ENCODE measurements at places on chromosomes 5 and 9.

DNA sequence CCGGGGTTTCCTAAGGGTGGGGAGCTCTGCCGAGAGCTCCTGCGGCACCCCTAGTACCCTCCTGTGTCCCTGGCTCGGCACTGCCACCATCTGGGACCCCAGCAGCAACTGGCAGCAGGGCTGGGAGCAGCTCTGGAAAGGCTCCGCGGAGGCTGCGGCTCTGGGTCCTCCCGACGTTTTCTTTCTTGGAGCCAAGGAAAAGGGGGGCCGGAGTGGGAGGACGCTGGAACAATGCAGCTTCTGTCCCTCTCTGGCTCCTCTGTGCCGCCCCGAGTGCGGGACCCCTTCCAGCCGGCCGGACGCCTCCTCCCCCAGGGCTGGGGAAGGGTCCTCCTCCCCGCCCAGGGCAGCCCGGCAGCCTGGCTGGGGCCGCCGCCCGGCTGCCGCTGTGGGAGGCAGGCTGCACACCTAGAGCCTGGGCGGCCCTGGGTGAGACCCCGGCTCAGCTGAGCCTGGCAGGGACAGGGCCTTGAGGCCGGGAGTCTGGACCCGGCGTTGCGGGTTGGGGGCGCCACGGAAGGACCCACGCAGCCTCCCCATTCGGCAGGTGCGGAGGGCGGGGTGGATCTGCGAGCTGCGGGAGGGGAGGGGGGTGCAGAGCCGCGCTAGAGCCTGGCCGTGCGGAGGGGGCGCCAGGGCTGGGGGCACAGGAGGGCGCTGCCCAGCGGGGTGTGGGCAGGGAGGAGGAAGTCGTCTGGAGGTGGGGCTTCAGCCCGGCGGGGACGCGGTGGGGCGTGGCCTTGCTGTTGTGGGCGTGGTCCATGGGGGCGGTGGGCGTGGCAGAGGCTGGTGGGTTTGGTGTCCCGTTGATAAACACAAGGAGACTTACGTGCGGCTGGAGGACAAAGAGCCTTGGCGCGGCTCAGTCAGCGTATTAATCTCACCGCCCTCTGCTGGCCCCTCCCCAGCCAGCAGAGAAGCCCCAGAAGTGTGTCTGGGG lies 15.1 kb downstream of the GPSM1 start:
- H3K4me1 ChIP-seq = no peaks in the 10 kb centered on the region
- H3K27ac ChIP-seq = no peak overlapping the region
- no peaks in the 10 kb centered on the region for H3K27me3 ChIP-seq
- peak; percentile 79 for DNase-seq
- H3K36me3 ChIP-seq = no peaks in the 10 kb centered on the region

GRCh38 chr9:18569941-18570630 lies 96.1 kb downstream of the ADAMTSL1 start:
- H3K4me3 ChIP-seq = no peak overlapping the region
- no peak for DNase-seq
- no peak overlapping the region for H3K27ac ChIP-seq
- H3K27me3 ChIP-seq = peaks cover 1% of the 10 kb centered on the region
- H3K36me3 ChIP-seq = no peaks in the 10 kb centered on the region
- H3K4me1 ChIP-seq = no peaks in the 10 kb centered on the region

- no peak overlapping the region for H3K27ac ChIP-seq
- H3K36me3 ChIP-seq = no peaks in the 10 kb centered on the region
- no peak for DNase-seq
- H3K4me3 ChIP-seq = no peak overlapping the region
- H3K4me1 ChIP-seq = peaks cover 16% of the 10 kb centered on the region
- no peaks in the 10 kb centered on the region for H3K27me3 ChIP-seq
Measured at GRCh38 chr5:82821846-82822633, 255.2 kb downstream of the TMEM167A start.

DNA sequence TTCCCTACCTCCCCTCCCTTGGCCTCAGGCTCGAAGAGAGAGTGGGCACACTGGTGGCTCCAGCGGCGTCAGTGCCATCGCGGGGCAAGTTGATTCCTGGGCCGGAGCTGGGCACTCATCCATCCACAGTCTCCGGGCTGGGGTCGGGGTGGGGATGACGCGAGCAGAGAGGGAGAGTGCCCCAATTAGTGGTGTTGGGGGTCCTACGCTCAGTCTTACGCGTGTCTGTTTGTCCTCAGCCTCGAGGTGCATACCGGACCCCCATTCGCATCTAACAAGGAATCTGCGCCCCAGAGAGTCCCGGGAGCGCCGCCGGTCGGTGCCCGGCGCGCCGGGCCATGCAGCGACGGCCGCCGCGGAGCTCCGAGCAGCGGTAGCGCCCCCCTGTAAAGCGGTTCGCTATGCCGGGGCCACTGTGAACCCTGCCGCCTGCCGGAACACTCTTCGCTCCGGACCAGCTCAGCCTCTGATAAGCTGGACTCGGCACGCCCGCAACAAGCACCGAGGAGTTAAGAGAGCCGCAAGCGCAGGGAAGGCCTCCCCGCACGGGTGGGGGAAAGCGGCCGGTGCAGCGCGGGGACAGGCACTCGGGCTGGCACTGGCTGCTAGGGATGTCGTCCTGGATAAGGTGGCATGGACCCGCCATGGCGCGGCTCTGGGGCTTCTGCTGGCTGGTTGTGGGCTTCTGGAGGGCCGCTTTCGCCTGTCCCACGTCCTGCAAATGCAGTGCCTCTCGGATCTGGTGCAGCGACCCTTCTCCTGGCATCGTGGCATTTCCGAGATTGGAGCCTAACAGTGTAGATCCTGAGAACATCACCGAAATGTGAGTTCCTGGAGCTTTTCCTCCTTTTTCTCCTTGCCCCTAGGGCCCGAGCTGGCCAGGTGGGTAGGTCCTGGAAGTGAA lies 861 bp downstream of the NTRK2 start:
- DNase-seq = no peak
- H3K4me3 ChIP-seq = no peak overlapping the region
- H3K36me3 ChIP-seq = no peaks in the 10 kb centered on the region
- no peak overlapping the region for H3K27ac ChIP-seq
- H3K4me1 ChIP-seq = peaks cover 15% of the 10 kb centered on the region
- H3K27me3 ChIP-seq = peaks cover 64% of the 10 kb centered on the region

DNA sequence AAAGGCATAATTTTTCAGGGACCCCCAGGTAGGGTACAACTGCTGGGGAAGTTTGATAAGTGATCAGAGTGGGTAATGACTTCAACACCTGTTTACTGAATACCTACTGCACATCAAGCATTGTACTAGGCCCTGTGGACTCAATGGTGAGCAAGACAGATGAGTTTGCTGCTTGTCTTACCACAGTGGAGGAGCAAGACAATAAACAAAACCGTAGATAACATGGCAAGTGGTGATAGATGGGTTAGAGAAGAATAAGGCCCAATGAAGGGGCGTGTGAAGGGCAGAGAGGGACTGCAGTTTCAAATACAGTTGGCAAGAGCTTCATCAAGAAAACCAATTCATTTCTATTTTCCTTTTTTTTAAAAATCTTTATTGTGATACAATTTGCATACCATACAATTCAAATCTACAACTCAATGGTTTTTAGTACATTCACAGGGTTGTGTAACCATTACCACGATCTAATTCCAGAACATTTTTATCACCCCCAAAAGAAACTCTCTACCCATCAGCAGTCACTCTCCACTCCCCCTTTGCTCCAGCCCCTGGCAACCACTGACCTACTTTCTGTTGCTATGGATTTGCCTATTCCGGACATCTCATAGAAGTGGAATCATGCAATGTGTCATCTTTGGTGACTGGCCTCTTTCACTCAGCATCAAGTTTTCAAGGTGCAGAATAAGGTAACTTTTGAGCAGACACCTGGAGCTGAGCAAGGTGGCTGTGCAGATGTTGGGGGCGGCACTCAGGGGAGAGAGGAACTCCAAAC lies 31.9 kb upstream of the HAND1 start:
- H3K4me3 ChIP-seq = no peak overlapping the region
- peaks cover 34% of the 10 kb centered on the region for H3K27me3 ChIP-seq
- H3K36me3 ChIP-seq = no peaks in the 10 kb centered on the region
- H3K27ac ChIP-seq = no peak overlapping the region
- peaks cover 16% of the 10 kb centered on the region for H3K4me1 ChIP-seq

- no peak overlapping the region for H3K27ac ChIP-seq
- no peaks in the 10 kb centered on the region for H3K4me1 ChIP-seq
- DNase-seq = no peak
- H3K4me3 ChIP-seq = no peak overlapping the region
- peaks cover 44% of the 10 kb centered on the region for H3K27me3 ChIP-seq
Measured at GRCh38 chr5:141760193-141760592, 78.2 kb upstream of the ARAP3 start.

DNA sequence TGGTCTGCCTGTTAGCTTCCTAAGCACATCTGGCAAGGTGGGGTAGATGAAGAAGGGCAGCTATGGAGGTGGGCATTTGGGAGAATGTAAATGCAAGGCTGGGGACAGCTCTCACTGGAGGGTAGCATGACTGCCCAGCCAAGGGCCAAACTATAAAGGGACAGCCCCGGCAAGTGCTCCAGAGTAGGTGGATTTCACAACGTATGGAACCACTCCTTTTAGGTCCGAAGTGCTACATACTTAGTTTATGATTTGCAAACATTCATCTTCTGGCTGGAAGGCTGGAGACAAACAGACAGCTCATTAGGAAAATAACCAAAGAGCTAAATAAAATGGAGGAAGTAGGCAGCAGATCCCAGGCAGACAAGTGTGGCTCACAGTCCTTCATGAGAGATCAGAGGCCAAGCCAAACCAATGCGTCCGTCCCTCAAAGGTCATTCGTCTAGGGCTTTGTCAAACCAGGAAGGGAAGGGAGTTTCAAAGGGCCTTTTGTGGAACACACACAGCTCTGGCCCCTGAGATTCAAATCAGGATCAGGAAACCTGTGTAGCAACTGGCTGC lies 42.5 kb upstream of the GLRX start:
- no peaks in the 10 kb centered on the region for H3K36me3 ChIP-seq
- H3K4me1 ChIP-seq = peaks cover 92% of the 10 kb centered on the region
- no peaks in the 10 kb centered on the region for H3K27me3 ChIP-seq
- H3K27ac ChIP-seq = no peak overlapping the region

GRCh38 chr5:109994135-109994534 lies 304.4 kb downstream of the MAN2A1 start:
- peaks cover 2% of the 10 kb centered on the region for H3K27me3 ChIP-seq
- H3K27ac ChIP-seq = no peak overlapping the region
- H3K36me3 ChIP-seq = no peaks in the 10 kb centered on the region
- DNase-seq = no peak
- H3K4me1 ChIP-seq = no peaks in the 10 kb centered on the region
- H3K4me3 ChIP-seq = no peak overlapping the region

- no peak for DNase-seq
- H3K27ac ChIP-seq = no peak overlapping the region
- H3K36me3 ChIP-seq = no peaks in the 10 kb centered on the region
- peaks cover 21% of the 10 kb centered on the region for H3K4me1 ChIP-seq
Measured at GRCh38 chr5:96339862-96340261, 93.2 kb downstream of the PCSK1 start.

GRCh38 chr9:134210908-134211810 lies 46.8 kb upstream of the RNU6ATAC start:
- DNase-seq = no peak
- H3K27me3 ChIP-seq = no peaks in the 10 kb centered on the region
- no peaks in the 10 kb centered on the region for H3K4me1 ChIP-seq
- no peak overlapping the region for H3K27ac ChIP-seq
- H3K36me3 ChIP-seq = no peaks in the 10 kb centered on the region

- H3K36me3 ChIP-seq = no peaks in the 10 kb centered on the region
- no peaks in the 10 kb centered on the region for H3K27me3 ChIP-seq
- H3K4me1 ChIP-seq = no peaks in the 10 kb centered on the region
- H3K4me3 ChIP-seq = no peak overlapping the region
- H3K27ac ChIP-seq = no peak overlapping the region
Measured at GRCh38 chr5:142248853-142249462, 75.9 kb downstream of the SPRY4 start.

- peak overlapping the region; percentile 73 for H3K4me3 ChIP-seq
- H3K27ac ChIP-seq = peak overlapping the region; percentile 92
- H3K4me1 ChIP-seq = peaks cover 94% of the 10 kb centered on the region
- DNase-seq = no peak
Measured at GRCh38 chr9:120893611-120894307, 16.8 kb upstream of the PHF19 start.

GRCh38 chr5:169161022-169161680 lies 139.8 kb downstream of the SLIT3 start:
- no peaks in the 10 kb centered on the region for H3K27me3 ChIP-seq
- no peaks in the 10 kb centered on the region for H3K4me1 ChIP-seq
- no peak overlapping the region for H3K27ac ChIP-seq
- no peaks in the 10 kb centered on the region for H3K36me3 ChIP-seq

DNA sequence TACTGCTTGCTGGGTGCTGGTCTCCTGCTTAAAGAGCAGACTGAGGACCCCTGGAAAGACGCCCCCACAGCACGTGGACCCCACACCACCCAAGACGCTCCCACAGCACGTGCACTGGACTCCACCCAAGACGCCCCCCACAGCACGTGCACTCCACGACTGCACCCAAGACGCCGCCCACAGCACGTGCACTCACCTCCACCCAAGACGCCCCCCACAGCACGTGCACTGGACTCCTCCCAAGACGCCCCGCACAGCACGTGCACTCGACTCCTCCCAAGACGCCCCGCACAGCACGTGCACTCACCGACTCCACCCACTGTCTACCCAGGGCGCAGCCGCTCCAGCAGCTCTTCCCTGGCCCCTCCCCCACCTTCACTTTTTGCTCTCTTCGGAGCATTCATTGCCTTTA lies 50.5 kb downstream of the EHMT1 start:
- H3K4me3 ChIP-seq = no peak overlapping the region
- no peak for DNase-seq
- H3K4me1 ChIP-seq = peaks cover 59% of the 10 kb centered on the region
- H3K27me3 ChIP-seq = no peaks in the 10 kb centered on the region

DNA sequence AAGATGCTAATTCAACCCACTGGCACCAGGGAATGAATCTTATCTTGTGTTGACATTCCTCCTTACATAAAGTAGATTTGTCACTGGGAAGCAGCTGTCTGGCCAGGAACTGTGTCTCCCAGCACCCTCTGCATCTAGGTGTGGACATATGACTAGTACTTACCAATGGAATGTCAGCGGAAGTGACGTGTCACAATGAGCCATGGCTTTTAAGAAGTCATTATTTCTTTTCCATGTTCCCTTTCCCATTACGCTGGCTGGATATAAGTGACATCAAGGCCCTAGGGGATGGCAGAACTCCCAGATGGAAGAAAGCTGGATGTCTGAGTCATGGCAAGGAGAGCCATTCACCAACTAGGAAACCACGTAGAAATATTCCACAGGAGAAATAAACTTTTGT lies 84.7 kb upstream of the MAST4 start:
- no peak overlapping the region for H3K4me3 ChIP-seq
- peaks cover 3% of the 10 kb centered on the region for H3K4me1 ChIP-seq
- no peak for DNase-seq
- H3K36me3 ChIP-seq = no peaks in the 10 kb centered on the region
- H3K27ac ChIP-seq = no peak overlapping the region

DNA sequence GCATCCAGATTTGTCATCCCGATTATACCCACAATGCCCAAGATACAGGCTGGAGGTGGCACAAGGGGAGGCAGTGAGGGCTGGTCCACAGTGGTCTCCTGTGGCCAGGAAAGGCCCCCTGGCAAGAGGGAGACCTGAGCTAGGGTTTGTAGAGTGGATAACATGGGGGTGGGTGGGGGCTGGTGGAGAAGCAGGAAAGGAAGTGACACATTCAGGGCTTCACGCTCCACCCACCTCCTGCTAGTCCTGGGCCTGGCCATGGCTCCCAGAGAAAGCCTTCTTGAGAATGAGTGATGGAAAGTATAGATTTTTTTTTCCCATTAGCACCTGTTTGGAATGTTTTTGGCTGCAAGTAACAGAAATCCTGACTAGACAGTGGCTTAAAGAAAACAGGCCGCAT lies 81.3 kb downstream of the ANKRD33B start:
- DNase-seq = peak; percentile 36
- H3K27ac ChIP-seq = no peak overlapping the region
- H3K4me1 ChIP-seq = peaks cover 22% of the 10 kb centered on the region
- H3K36me3 ChIP-seq = peaks cover 21% of the 10 kb centered on the region

Measured in activated naive CD8-positive, alpha-beta T cell treated with anti-CD3 and anti-CD28 coated beads, Interleukin-2, amount 50 U/mL, for 24 hours (primary cell).